Bone marrow (tissue), 2 donors: ENCODE measurements at places on chromosomes 4 and X.

- DNase-seq, result no peak
These were observed 32.3 kb downstream of the BBS12 start for GRCh38 chr4:122764821-122765215.

DNA sequence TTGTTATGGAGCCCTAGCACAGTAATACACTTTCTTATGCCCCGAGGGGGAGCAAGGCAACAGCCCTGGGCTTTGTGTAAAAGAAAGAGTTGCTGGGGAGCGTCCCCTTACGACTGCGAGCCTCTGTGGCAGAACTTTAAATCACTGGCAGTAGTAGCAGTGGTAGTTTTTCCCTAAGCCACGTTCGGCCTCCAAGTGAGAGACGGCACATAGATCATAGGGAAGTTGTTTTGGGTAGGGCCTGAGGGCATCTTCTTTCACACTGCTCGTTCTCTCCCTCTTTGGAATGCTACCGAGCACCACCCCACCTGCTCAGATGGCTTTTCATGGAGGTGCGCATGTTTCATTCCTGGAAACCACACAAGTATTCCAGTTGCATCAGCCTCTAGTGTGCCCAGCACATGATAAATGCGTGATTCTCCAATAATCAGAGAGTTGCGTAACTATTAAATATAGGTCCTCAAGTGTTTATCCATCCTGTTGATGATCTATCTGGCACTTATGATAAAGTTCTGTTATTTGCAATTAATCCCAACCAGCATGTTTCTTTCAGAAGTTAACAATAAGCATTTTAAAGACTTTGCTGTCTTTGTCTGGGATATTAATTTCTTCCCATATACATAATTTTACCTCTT lies 7.0 kb upstream of the SYNPO2 start:
- DNase-seq, result no peak

DNA sequence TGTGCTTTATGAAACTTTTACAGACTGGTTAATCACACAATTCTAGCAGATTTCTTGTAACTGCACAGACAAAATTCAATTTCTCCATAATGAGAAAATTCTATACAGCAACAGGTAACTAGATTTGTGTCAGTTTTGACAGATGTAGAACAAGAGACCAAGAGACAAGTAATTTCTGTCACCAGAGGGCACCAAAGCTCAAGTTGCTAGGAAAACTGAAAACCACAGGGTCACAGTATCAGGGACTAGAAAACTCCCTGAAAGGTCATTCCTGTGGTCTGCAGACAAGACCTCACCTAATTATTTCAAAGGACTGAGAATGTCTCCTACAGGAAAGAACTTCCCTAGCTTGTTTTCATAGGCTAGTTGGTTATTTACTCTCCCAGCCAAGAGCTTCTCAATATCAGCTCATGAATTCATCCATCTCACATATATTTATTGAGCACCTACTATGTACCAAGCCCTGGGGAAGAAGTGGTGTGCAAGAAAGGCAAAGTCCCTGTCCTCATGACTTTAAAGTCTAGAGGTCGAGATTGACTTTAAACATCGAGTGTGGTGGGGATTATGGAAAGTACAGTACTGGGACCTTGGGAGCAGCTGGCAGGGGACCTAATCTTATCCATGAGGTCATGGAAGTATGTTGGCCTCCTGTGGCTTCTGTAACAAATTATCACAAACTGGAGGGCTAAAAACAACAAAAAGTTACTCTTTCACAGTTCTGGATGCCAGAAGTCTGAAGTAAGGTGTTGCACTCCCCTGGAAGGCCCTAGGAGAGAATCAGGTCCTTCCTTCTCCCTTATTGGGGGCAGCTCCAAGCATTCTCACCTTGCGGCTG lies 47.8 kb upstream of the SETD7 start:
- DNase-seq, result peak; percentile 38

DNA sequence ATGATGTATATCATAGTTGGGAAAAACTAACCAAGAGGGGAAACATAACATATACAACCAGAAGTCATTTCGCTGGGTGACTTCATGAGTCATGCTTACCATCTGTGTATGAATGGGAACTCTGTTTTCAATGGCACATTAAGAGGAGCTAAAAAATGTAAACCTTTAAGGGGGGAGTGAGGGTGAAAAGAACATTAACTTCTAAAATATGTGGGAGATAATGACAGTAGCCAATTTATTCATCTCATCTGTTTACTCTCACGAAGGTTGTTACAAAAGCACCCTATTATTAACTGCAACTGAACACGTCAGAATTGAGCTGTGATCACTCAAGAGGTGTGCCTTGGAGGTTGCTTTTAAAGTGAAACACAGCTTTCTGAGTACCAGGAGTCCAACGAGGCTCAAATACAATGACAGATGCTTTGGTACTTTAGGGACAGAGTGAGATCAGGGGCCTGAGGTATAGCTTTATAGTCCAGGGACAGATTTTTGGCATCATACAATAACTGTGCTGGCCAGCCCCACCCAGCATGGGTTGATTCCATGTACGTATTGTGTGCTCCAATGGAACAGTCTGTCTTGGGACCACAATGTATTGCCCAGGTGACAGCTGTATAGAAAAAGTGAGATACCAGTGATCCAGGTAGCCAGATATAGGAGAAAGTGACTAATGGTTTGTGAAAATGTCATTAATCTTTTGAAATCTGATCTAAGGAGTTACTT lies 107.3 kb downstream of the AMMECR1 start:
- DNase-seq, result peak; percentile 29

- no peak for DNase-seq
These were observed 25.8 kb upstream of the FAM193A start for GRCh38 chr4:2510351-2511259.

- no peak for DNase-seq
These were observed 152.1 kb upstream of the DGKK start for GRCh38 chrX:50622751-50623150.
